ENCODE measurements at places on chromosomes 3 and 15. TPM values are rescaled to one million over a fixed set of nuclear protein-coding genes. Genes with fewer than 3 reads are reported as not detected.

MAP6D1 gene
- 0.51 TPM for total RNA-seq

SERF2 gene
- 422 TPM for total RNA-seq

TRAT1 gene
- not detected for total RNA-seq

IMPG2 gene
- 0.33 TPM for total RNA-seq

SCG3 gene
- not detected for total RNA-seq

IL17RD gene
- total RNA-seq, result 2.1 TPM

C3orf52 gene
- total RNA-seq, result 1.8 TPM

PP2D1 gene
- total RNA-seq, result not detected

AGBL1 gene
- not detected for total RNA-seq

SCN11A gene
- under 0.01 TPM for total RNA-seq

CCR9 gene
- not detected for total RNA-seq

NRROS gene
- total RNA-seq, result under 0.01 TPM

FOXL2NB gene
- total RNA-seq, result not detected

PARP9 gene
- total RNA-seq, result 56.0 TPM

SPTBN5 gene
- 0.26 TPM for total RNA-seq

STRIT1 gene
- not detected for total RNA-seq

VWA5B2 gene
- not detected for total RNA-seq

AQP9 gene
- total RNA-seq, result not detected

CCR4 gene
- total RNA-seq, result not detected

ANKRD34C gene
- total RNA-seq, result not detected

TRIM42 gene
- total RNA-seq, result not detected

SMCO1 gene
- total RNA-seq, result not detected

GOLGA6L7 gene
- total RNA-seq, result not detected

GANC gene
- 24.6 TPM for total RNA-seq

GABRB3 gene
- 1.5 TPM for total RNA-seq

BHLHE40 gene
- total RNA-seq, result 16.7 TPM

CLDN18 gene
- total RNA-seq, result not detected
